Naive thymus-derived CD8-positive, alpha-beta T cell (primary cell): ENCODE measurements at places on chromosomes 12 and 14. TPM values are rescaled to one million over a fixed set of nuclear protein-coding genes. Genes with fewer than 3 reads are reported as not detected.

The PTPRB gene
- not detected for total RNA-seq

The WSCD2 gene
- total RNA-seq = not detected

The CLEC7A gene
- not detected for total RNA-seq

The RBP5 gene
- total RNA-seq = 1.1 TPM

The C1QL4 gene
- total RNA-seq = not detected

The ABHD12B gene
- not detected for total RNA-seq

The NUP37 gene
- total RNA-seq = 20.5 TPM

The PLBD1 gene
- total RNA-seq = 0.25 TPM

The PPM1H gene
- not detected for total RNA-seq

The ARHGDIB gene
- total RNA-seq = 937 TPM

The DLK1 gene
- total RNA-seq = not detected

The MMP19 gene
- 0.55 TPM for total RNA-seq

The P2RX7 gene
- 4.3 TPM for total RNA-seq

The KRT79 gene
- not detected for total RNA-seq

The P2RX2 gene
- not detected for total RNA-seq

The KRR1 gene
- total RNA-seq = 80.4 TPM

The RD3L gene
- not detected for total RNA-seq

The COX8C gene
- not detected for total RNA-seq

The TAS2R31 gene
- 2.8 TPM for total RNA-seq
